ENCODE measurements at places on chromosomes 2 and 18.

- no peak for DNase-seq
Observed at GRCh38 chr2:27042985-27043634, 8.4 kb upstream of the AGBL5 start.

- DNase-seq, result no peak
Observed at GRCh38 chr2:144738749-144739148, 218.8 kb upstream of the ZEB2 start.

GRCh38 chr2:2692599-2693389, 361.7 kb upstream of the MYT1L start:
- DNase-seq, result no peak

DNA sequence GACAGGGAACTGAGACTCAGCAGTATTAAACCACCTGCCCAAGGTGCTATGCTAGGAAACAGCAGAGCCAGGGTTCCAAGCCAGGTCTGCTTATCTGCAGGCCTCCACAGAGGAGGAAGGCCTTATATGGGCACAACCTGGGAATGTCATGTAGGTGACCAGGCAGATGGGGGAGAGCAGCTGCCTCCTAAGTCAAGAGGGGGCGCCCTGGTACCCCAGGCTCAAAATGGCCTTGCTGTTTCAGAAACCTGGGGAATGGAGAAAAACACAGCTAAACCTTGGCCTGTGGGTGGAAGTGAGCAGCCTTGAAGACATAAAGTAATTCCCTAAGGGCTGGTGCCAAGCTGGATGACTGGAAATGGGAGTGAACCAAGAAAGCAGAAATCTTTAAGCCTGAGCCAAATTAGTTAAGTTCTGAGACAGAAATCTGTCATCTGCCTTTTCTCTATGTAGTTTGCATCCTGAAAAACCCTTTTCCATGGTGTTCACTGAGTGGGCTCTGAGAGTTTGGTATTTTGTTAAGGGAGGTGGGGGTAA, 79.1 kb downstream of the MAPK4 start:
- no peak for DNase-seq

GRCh38 chr2:46942143-46942526, 26.5 kb upstream of the MCFD2 start:
- DNase-seq, result no peak

GRCh38 chr2:42281416-42282081, 79.5 kb downstream of the COX7A2L start:
- DNase-seq, result no peak
